ENCODE measurements at places on chromosomes 1 and 21.

GRCh38 chr1:178258536-178258935 lies 164.6 kb downstream of the RASAL2 start:
- DNase-seq: no peak

- no peak for DNase-seq
Measured at GRCh38 chr1:56150441-56151215, 428.7 kb downstream of the PLPP3 start.

GRCh38 chr1:209839875-209840546 lies 12.2 kb downstream of the UTP25 start:
- no peak for DNase-seq

- DNase-seq: no peak
Measured at GRCh38 chr1:201510734-201511133, 3.8 kb upstream of the CSRP1 start.

DNA sequence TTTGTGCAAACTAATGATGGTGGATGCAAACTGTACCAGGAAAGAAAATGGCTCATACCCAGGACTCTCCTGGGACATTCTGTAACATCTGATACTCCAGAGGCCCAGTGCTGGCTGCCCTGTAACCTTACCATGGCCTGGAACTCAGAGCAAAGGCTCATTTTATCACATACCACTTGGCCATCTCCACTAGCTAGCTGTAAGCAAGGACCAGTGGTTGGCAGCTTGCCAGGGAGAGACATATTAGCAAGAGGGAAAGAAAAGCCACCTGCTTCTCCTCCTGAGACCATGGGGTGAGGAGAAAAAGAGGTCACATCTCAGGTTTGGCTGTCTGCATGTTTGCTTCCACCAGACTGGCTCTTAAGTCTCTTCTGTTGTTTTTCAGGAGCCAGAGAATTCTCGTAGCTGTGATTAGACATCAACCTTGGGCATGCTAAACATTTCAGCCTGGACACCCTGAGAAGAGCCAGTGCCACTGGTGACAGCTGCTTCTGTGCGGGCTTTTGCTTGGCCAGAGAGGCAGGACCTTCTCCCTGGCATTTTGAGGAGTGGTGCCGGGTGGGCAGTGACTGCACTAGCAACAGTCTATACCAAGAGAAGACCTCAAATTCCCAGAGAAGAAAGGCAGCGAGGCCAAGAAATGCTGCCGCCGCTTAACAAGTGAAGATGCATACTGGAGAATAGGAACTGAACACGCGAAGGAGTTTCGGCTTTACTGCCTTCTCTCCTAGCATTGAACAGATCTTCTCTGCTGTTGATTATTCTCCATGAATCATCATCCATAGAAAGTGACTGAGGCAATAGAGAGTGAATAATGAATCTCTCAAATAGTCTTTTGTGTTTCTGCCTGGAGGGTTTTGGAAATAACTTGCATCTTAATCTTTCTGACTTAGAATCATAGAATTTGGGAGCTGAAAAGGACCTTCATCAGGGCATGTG lies 6.7 kb upstream of the INKA2 start:
- no peak for DNase-seq

DNA sequence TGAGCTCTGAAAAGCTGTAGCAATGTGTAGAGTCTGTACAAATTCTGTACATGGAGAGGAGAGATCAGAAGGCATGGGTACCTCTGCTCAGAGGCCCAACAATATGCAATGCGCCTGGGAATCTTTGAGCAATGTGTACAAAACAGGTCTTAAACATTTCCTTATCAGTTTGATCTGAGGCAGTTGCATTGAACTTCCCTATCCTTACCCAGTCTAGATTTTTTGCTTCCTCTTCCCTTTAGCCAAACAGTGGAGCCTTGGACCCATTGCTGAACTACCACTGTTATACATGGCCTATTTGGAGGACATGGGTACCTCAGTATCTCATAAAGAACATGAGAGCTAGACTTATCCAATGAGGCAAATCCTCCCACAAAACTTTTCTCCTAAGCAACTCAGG lies 12.6 kb upstream of the MNDA start:
- DNase-seq: no peak

DNA sequence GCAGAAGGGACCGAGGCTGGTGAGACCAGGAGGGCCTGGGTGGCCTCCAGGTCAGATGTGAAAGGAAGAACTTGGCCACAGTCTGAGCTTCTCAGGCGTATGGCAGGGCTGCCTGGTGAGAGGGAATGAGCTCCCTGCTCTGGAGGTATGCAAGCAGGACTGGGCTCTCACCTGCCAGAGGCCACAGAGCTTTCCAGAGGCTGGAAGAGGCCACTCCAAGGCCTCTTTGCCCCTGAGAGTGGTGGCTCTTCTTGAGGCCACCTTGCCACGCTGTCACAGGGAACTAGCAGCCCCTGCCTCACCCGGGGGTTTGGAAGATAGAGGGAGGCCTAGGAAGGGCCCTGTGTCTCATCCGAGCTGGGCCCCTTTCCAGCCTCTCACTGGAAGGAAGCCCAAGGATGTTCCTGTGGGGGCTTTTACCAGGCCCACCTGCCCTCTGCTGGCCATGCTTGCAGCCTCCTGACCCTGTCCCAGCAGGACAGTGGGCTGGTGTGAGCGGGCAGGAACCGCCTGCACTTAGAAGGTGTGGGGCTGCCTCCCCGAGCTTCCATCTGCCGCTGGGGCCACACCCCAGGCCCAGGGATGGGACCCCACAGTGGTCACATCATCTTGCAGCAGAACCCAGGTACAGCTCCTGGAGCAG lies 10.0 kb downstream of the PCSK9 start:
- no peak for DNase-seq

GRCh38 chr1:7422966-7423365 lies 348.1 kb upstream of the VAMP3 start:
- DNase-seq: no peak

- no peak for DNase-seq
Measured at GRCh38 chr1:121525355-121525754, 340.6 kb downstream of the SRGAP2C start.

DNA sequence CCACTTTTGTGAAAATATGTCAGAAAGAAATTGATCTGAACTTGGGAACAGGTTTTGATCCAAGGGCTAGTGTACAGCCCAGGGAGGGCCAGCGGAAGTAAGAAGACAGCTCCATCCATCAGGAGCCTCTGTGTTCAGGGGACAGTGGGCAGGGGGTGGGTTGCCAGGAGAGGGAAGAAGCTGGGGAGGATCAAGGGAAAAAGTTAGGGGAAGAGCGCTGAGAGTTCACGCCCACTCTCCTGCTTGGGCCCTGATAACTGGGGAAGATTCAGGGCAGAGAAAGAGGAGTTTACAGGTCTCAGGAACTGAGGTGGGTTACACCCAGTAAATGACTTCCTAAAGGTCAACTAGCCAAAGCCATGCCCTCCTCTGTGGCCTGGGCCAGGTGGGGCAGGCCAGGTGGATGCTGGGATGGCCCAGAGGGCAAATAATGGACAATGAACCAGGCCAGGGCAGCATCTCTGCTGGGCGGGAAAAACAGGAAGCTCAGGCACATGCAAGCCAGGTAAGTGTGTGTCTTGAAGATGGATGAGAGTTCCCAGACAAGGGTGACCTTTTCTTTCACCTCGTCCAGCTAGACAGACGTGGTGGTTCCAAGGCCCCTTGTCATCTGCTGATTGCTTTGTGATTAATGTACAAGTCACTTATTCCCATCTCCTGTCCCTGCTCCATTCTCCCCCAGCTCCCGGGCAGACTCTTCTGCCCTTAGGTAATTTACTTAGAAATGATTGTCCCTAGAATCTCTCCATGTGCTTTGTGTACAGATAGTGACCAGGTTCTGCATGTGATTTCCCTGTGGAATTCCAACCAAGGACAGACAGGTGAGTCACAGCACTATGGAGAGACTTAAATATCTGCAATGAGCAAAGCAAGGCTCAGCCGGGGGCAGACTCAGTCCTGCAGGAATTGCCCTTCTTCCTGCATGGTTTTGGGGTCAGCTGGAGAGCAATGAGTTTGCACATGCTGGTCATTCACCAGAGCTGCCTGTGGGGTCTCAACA lies 57.0 kb downstream of the MDM4 start:
- DNase-seq: no peak

DNA sequence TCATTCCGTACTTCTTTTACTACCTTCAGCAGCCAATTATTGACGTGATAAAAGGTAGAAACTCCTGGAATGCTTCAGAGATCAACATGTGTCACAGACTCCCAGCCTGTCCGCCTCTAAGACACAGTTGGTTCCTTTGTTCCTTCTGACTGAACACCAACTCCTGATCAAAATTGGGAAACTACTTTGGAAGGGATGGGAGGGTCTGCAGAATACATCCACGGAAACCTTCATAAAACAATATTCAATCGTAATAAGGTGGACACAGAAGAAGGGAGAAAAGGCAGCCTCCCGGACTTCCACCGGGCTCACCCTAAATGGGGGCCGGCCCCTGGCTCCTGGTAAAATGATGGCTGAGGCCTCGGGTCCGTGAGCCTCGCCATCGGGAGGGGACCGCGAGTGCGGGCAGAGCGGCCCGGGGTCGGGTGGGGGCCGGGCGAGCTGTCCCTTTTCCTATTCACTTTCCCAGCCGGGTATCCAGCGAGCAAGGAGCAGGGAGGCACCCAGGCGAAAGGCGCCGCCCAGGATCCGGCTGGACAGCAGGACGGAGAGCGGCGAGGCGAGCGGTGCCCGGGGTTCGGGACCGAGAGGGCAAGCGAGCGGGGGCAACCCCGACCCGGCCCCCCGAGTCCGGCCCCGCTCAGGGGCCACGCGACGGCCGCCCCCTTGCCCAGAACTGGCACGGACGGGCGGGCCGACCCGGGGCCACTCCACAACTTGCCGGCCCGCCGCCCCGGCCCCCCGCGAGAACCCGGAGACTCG lies 805 bp downstream of the NRIP1 start:
- peak; percentile 74 for DNase-seq

DNA sequence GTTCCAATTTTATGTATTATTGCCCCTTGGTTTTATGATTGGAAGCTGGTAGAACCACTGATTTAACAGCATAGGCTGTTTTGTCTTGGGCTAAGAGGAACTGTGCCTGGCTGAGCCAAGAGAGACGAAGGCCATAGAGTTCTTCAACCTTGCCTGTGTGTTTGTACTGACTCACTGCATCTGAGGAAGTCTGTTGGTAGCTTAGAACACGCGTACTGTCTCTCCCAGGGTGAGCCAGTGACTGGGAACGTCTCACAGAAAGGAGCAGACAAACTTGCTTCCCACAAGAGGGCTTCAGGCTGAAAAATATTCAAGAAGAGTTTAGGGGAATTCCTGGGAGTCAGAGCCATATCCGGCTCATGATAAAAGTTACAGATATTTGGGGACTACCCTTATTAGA lies 14.9 kb downstream of the TMEM51 start:
- DNase-seq: no peak

- no peak for DNase-seq
Measured at GRCh38 chr1:245019910-245020486, 134.8 kb upstream of the KIF26B start.

GRCh38 chr1:115753830-115754229 lies 14.7 kb downstream of the CASQ2 start:
- peak; percentile 52 for DNase-seq

GRCh38 chr1:89721351-89721750 lies 88.4 kb downstream of the LRRC8C start:
- no peak for DNase-seq

GRCh38 chr1:44999232-44999631 lies 11.9 kb downstream of the HECTD3 start:
- DNase-seq: no peak

DNA sequence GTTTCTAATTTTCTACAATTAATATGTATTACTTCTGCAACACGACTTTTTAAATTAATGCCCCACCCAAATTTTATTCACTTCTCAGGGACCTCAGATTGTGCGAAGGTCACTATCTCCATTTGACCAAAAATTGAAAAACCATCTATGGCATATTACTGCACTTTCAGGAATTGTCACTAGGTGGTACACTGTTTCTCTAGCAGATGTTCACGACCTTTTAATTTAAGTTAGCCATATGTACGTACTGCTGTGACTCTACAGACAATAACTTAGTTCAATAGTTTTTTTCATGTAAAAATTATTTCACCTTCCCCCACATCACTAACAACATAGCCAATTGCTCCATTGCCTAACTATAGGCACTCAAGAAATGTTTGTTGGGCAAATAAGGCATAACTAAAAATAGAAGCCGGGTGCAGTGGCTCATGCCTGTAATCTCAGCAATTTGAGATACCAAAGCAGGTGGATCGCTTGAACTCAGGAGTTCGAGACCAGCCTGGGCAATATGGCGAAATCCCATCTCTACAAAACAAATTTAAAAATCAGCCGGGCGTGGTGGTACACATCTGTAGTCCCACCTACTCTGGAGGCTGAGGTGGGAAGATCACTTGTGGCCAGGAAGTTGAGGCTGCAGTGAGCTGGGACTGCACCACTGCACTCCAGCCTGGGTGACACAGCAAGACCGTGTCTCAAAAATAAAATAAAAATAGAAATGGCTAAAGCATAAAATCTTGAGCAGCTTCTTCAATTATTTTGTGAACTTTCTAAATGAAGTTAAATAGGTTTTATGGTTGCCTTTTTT lies 75.7 kb upstream of the PKN2 start:
- DNase-seq: no peak

DNA sequence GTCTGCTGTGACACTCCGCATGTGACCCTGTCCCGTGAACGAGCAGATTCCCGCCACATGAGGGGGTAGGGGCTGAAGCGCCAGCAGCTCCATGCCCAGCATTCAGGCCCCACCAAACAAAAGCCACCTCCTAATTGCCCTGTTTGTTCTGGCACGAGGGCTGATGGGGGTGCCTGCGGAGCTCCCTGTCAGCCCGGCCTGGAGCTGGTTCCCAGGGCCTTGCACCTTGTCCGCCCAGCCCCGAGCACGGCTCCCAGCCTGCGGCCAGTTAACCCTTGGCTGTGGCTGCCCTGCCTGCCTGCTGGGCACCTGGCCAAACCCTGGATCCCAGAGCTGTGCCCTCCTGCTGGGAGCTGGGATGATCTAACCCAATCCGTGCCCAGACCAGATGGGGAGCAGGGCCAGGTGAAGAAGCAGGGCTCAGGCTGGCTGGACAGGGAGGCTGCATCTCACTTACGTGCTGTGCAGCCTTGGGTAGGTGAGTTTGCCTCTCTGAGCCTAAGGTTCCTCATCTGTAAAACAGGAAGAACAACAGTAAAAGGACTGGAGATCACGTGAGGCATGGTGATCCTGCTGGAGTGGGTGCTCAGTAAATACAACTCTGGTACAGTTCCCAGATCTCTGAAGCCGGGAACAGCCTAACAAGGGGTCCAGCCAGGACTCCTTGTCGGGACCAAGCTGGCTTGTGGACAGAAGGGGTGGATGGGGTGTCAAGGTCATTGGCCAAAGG lies 110.9 kb upstream of the IFFO2 start:
- DNase-seq: no peak

DNA sequence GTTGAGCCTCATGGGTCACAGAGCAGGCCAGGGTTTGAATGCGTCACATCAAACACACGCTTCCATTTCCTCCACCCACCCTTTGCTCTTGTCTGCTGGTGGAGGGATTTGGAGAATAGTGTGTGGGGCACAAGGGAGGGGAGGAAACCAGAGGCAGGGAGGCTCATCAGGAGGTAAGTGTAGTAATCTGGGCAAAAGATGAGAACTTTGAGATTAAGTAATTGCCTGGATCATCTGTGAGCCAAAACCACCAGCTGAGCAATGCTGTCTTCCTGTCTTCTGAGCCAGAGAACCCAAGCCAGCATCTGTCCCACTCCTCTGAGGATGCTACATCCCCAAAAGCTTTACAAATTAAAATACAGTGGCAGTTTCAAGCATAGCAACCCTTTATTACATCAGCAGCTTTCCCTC lies 45.2 kb downstream of the C8B start:
- no peak for DNase-seq
